Mesenteric fat pad (tissue), 1 donor: ENCODE measurements at places on chromosomes 1 and 21. TPM values are rescaled to one million over a fixed set of nuclear protein-coding genes. Genes with fewer than 3 reads are reported as not detected.

DNA sequence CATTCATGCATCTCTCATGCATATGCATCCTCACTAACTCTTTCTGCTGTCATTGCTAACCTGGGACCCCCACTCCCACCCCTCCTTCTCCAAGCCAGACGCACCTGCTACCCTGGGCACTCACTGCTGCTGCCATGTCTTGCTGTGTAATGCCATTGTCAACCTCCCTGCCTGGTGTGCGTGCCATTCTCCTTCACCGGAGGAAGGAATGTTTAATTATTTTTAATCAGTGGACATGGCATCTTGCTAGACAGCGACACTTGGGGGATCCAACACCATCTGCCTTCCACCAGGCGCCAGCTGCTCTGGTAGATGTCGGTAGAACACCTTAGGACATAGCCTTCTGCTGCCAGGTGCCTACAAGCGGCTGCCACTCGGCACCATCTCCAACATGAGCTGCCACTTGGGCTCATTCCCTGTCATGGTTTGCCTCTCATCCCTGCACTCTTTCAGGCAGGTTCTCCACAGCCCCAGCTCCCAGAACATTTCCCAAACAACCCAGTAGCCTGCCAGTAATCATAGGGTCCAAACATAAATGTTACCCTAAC, 306.9 kb downstream of the TTLL7 start:
- no peak for DNase-seq

DNA sequence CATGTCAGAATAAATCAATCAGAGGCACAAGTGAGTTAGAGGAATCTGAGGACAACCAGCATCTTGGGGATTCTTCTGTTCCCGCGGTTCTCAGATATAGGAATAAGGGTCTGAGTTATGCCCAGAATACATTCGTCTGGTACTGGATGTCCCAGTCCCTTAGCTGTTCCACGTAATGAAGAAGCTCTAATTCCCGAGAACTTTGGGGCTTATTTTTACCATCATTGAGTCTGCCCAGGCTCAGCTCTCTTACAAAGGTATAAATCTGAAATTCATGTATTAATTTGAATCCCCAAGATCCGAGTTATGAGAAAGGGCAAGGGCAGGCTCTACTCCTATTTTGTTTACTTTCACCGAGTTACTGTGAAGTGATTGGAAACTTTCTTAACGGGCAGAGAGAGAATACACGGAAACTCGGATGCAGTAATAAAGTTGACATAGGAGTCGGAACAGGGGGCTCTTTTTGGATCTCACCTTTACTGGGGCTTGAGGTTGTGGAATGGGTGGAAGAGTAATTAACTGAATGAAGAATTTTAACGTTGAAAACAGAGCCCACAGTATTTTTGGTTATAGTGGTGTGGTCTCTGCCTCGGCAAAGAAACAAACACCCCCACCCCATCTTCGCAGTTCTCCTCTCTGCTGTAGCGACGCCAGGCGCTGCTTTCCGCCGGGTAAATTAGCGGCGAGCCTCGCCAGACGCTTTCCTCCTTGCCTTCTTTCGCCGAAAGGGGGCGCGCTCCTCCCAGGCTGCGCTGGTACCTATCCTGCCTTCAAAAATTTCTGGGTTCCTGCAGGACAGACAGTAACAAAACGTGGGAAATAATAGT, 7.1 kb downstream of the PRRX1 start:
- no peak for DNase-seq

DNA sequence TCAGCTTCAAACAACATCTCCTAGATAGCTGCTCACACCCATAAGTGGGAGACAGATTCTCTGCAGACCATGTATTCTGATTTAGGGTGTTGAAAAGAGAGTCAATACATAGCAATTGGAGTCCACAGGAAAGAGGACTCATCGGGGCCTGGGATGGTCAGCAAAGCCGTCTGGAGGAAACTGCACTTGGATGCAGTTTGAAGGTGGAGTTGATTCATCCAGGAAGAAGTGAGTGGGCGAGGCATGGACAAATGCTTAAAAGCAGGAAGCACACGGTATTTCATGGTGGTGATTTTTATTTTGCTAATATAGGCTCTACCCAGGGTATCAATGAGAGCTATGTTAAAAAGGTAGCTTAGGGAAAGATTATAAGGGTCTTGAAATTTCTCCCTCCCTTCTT, 36.8 kb upstream of the DIRAS3 start:
- DNase-seq = no peak

GRCh38 chr1:63189677-63190076, 132.7 kb upstream of the FOXD3 start:
- DNase-seq = no peak

OR10X1 gene
- total RNA-seq = not detected

DNA sequence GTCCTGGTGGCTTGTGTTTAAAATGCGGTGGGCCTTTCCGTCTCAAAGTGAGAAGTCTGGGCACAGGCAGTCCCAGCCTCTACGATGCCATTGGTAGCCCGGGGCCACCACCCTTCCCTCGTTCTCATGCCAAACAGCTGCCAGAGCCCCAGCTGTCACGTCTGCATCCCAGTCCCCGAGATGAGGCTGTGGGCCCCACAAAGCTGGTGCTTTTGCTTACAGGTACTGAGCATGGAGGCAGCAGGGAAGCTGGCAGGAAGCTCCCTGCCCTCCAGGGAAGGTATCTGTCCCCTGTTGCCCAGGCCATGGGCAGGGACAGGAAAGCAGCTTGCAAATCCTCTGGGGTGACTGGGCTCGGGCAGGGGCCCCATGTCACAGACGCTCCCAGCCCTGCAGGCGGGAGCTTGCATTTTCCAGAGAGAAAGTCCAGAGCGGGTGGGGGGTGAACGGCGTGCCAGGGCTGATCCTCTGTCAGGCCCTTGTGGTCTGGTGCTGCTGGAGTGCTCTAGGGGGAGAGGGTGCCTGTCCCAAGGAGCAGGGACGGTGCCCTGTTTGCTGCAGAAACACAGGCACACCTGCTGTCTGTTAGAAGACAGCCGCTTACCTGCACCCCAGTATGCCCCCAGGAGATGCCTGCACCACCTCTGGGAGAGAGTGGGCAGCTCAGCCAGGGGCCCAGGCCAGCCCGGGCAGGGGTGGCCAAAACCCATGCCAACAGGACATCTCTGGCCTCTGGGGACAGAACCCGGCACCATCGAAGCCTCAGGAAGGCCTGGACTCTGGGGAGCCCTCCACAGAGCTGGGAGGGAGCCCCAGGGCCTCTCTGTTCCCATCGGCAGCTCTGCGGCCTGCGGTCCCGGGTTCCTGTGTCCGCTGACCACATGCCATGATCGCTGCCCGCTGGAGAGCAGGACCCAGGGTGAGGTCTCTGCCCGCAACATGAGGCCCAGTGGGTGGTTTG, 45.9 kb downstream of the SLX9 start:
- DNase-seq = no peak

DNA sequence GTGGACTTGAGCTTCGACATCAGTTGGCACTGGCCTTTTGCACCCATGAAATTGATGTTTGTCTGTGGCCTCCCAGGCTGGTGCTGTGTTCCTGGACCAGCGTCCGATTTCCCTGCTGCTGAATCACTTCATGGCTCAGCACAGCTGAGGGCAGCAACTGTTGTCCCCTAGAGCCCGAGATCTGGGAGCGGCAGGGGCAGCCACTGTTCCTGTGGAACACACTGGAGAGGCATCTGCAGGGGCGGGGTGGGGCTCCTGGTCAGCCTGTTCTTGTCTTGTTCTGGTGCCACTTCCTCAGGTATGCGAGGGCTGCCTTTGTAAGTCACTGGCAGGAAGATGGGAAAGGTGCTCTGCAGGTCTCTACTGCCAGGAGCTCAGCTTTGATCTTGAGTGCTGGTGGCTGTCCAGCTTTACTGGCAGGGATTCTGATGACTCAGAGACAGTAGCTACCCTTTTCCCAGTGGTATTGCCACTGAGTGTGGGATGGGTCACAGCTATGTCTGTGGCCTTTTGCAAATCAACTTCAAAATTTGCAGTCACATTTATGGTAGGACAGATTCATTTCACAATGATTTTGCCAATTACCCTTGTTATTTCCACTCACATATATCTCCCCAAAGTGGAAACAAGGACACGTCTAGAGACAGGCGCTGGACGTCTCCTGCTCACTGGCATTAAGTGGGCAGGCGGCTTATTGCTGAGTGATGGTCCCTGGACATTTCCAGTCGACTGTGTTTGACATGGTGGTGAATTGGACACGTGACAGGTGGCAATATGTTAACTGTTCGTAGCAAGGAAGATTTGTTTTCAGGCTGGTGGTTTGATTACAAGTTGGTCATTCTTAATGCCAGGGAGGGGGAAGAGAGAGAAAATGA, 15.3 kb downstream of the AGPAT3 start:
- peak; percentile 79 for DNase-seq

DNA sequence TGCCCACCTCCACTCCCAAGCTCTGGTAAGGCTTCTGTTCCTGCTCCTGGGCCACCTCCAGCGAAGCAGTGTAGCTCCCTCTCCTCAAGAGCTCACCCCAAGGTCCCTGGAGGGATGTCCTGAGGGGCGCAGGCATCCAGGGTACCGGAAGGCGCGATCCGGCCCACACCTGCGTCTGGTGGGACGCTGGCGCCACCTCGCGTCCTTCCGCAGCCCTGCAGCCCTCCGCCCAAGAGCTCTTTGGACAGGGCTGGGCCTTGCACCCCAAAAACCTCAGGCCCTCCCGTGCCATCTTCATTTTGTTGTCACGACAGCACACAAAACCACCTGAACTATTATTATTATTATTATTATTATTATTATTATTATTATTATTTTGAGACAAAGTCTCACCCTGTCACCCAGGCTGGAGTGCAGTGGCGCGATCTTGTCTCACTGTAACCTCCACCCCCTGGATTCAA, 49.2 kb upstream of the PAX7 start:
- DNase-seq = no peak

DNA sequence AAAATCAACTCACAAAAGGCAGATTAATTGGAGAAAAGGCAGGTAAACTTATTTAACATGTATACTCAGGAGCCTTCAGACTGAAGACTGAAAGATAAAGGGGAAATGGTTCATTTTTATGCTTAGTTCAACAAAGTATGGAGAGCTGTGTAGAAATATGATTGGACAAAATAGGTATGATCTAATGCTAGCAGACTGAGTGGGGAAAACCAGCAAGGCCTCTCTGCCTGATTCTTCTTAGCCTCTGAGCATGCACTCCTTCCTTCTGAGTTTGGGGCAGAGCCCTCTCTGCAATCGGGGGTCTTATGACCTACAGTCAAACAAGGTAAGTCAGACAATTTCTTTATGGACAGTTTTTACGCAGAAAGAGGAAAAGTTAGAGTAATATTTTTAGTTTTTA, 38.8 kb upstream of the SUCO start:
- DNase-seq = no peak

GRCh38 chr1:202590975-202591411, 119.3 kb downstream of the SYT2 start:
- no peak for DNase-seq

DNA sequence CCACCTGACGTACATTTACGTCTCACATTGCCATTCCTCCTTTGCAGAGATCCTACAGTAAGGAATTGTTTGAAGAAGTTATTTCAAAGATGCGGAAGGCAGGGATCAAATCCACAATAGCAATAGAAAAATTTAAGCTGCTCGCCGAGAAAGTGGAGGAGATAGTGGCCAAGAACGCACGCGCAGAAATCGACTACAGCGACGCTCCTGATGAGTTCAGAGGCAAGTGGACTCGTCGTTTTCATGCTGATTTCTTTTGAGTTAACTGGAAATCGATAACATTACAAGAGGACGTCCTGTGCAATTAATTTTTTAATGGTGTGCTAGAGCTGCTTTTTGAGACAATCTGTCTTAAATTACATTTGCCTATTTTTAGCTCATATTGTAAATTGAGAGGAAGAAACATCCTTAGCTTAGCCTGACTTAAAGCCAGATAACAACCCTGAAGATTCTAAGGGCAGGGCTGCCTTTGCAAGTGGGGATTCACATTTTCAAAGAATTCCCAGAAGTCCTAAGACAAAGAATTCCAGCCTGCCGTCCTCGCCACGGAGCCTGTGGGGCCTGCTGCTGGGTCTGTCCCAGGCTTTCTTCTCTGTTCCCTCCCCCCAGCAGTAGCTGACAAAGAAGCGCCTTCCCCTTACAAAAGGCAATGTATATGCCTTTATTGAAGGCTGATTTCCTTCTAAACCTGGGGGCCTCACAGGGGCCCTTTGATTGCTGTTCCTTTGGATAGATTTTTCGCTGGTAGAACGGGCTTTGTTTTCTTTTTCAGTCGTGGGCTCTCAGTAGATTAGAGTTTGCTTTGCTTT, 31.6 kb upstream of the KIF1B start:
- no peak for DNase-seq

DNA sequence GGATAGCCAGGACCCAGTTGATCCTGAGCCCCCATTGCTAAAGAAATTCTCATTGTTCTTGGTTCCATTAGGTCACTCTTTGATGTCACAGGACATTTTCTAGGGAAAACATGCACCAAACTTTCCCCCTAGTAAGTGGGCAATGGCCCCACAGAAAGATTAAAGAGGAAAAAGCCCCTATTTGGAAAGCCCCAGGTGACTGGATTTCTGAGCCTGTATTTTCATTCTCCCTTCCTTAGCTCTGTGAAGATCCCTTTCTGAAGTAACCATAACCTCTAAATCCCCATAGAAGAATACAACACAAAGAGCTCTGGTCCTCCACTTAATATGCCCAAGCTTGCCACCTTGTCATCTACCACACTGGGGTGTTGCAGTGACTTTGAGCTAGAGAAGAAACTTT, 232.3 kb upstream of the FGGY start:
- DNase-seq = no peak

DNA sequence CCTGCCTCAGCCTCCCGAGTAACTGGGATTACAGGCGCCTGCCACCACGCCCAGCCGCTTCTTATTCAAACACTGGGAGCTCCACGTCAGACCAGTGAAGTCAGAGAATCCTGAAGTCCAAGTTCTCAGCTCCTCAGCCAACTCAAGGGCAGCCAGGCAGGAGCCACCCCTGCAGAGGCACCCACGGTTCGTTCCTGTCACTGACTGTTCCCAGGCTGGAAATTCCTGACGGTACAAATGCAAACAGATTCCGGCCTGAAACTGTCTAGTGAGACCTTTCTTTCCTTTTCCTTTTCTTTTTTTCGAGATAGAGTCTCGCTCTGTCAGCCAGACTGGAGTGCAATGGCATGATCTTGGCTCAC, 11.7 kb downstream of the SLC35E2B start:
- no peak for DNase-seq

GRCh38 chr1:182446033-182446669, 3.8 kb upstream of the RGSL1 start:
- no peak for DNase-seq

- no peak for DNase-seq
Observed at GRCh38 chr1:52532247-52532646, 20.6 kb downstream of the TUT4 start.

S100A1 gene
- 12.6 TPM for total RNA-seq

GRCh38 chr1:68188644-68189340, 43.5 kb downstream of the WLS start:
- DNase-seq = no peak

STUM gene
- 1.8 TPM for total RNA-seq

DNA sequence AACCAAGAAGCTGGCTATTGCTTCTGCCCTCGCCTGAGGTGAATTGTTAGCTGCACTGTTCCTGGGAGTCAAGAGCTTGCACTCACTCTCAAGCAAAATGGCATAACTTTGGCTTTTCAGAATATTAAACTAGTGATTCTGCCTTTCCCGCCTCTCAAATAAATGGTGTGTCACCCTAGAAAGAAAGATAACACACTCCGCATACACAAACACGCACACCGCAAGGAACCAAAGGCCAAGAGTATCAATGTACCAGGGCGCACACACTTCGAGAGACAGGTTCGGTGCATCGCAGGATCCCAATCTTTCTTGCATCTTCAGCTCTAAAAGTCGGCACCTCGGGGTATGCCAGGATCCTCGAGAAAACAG, 470 bp upstream of the RTCA start:
- DNase-seq = no peak
